ENCODE measurements at places on chromosomes 4 and X. TPM values are rescaled to one million over a fixed set of nuclear protein-coding genes. Genes with fewer than 3 reads are reported as not detected.

The NSUN7 gene
- 3.1 TPM for total RNA-seq

The TMEM35A gene
- 1.1 TPM for total RNA-seq

The TFDP3 gene
- total RNA-seq, result not detected

The SHROOM4 gene
- total RNA-seq, result 5.7 TPM

The RRH gene
- total RNA-seq, result 0.18 TPM

The HPRT1 gene
- total RNA-seq, result 10.7 TPM

The TNIP2 gene
- total RNA-seq, result 45.7 TPM

The NHS gene
- total RNA-seq, result 3.4 TPM

The LEF1 gene
- 11.4 TPM for total RNA-seq

The ERVMER34-1 gene
- 1.5 TPM for total RNA-seq

The MAML3 gene
- total RNA-seq, result 6.9 TPM

The ALPK1 gene
- total RNA-seq, result 19.5 TPM

The CLCN4 gene
- total RNA-seq, result 0.76 TPM

The TMEM156 gene
- total RNA-seq, result 1.1 TPM

The EPHA5 gene
- 0.06 TPM for total RNA-seq

The POF1B gene
- total RNA-seq, result 31.2 TPM

The CPZ gene
- 0.76 TPM for total RNA-seq

The CPLX1 gene
- total RNA-seq, result not detected

The KIF4A gene
- total RNA-seq, result 2.5 TPM

The DOCK11 gene
- total RNA-seq, result 8.6 TPM

The RRAGB gene
- total RNA-seq, result 5.0 TPM

The NPFFR2 gene
- total RNA-seq, result not detected

The HPGDS gene
- 5.5 TPM for total RNA-seq

The COL4A5 gene
- total RNA-seq, result 17.2 TPM

The SOWAHD gene
- 0.38 TPM for total RNA-seq

The MAGEA2B gene
- not detected for total RNA-seq

The CT45A10 gene
- total RNA-seq, result not detected

The DMP1 gene
- total RNA-seq, result not detected

The RBMX2 gene
- 10.0 TPM for total RNA-seq

The OCIAD2 gene
- total RNA-seq, result 18.0 TPM

The ALB gene
- total RNA-seq, result not detected

The SPARCL1 gene
- total RNA-seq, result 37.3 TPM

The CXCL10 gene
- total RNA-seq, result 0.57 TPM

The AFAP1 gene
- 16.6 TPM for total RNA-seq

The INTS12 gene
- 20.2 TPM for total RNA-seq

The ZNF157 gene
- not detected for total RNA-seq

The RNF212 gene
- 0.53 TPM for total RNA-seq

The GAGE12J gene
- total RNA-seq, result not detected

The HTN3 gene
- not detected for total RNA-seq

The SLC25A31 gene
- total RNA-seq, result not detected

The TXK gene
- 5.2 TPM for total RNA-seq

The DRP2 gene
- total RNA-seq, result 0.09 TPM

The NKX3-2 gene
- not detected for total RNA-seq

The GLRA2 gene
- total RNA-seq, result not detected

The CXorf49 gene
- not detected for total RNA-seq

The CENPVL1 gene
- total RNA-seq, result not detected

The ARX gene
- not detected for total RNA-seq

The TLR2 gene
- 12.4 TPM for total RNA-seq

All from esophagus squamous epithelium (tissue), 5 donors.